ENCODE measurements at places on chromosomes 5 and 9. TPM values are rescaled to one million over a fixed set of nuclear protein-coding genes. Genes with fewer than 3 reads are reported as not detected.

- DNase-seq, result no peak
These were observed 121.8 kb downstream of the GCNT1 start for GRCh38 chr9:76580820-76581219.

Gene STX17
- total RNA-seq, result 14.7 TPM

GRCh38 chr5:172659570-172659908 is 18.5 kb downstream of the NEURL1B start:
- DNase-seq, result no peak

- DNase-seq, result no peak
These were observed 71.8 kb downstream of the KDM4C start for GRCh38 chr9:6829536-6829935.

GRCh38 chr5:139844472-139845145 is 49.0 kb downstream of the PSD2 start:
- DNase-seq, result peak; percentile 72

DNA sequence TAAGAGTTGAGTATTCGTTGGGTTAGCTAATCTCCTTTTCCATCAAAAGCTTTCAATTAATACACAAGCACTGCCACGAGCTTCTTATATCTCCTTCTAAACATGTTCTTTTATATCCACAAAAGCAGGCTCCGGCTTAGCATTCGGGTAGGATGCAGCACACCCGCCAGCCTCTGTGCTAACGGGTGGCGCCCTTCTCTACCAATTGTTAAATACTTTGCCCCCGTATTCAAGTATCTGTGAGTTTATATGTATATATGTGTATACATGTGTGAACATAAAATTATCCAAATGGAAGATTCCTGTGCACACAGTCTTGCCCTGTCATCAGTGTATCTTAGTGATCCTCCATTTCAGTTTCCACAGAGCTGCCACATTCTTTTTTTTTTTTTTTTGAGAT is 27.8 kb downstream of the BNIP1 start:
- DNase-seq, result no peak

- DNase-seq, result peak; percentile 35
These were observed 100.4 kb downstream of the TTLL11 start for GRCh38 chr9:121992571-121993212.

Gene SPAG8
- 2.9 TPM for total RNA-seq

DNA sequence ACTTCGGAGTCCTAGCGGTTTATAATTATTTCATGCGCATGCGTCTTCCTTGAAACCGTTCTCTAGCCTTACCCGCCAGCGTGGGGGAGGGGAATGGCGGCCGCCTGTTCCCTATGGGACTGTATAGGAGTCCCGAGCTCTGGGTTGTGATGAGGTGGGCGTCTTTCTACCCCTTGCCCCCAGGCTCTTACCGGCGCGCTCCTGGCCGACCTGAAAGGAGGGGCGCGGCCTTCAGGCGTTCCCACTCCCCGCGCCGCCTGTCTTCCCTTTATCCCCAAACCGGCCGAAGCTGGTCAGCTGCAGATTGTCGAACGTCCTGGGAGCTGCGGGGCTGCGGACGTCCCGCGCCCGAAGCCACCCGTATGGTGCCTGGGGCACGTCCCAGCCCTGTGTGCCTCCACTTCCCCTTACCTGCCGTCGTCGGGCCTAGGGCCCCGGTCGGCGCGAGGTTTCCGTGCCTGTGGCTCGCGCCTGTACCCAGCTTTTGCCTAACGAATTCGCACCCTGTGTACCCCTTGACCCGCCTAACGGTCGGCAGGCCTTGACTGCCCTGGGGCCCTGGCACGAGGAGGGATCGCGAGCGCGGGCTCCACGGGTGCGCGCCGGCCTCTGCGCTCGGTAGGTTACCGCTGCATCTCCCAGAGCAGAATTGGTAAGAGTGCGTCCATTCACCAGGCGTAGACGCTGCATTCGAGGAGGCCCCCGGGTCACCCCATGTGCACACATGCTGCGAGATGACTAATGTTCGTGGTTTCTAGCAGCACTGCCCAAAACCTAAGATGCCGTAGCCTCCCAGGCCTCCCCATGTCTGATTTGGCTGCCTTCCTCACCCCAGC is 653 bp upstream of the HNRNPH1 start:
- DNase-seq, result no peak

- DNase-seq, result no peak
These were observed 32.7 kb upstream of the SPARC start for GRCh38 chr5:151719228-151720000.

Gene VCAN
- 269 TPM for total RNA-seq

DNA sequence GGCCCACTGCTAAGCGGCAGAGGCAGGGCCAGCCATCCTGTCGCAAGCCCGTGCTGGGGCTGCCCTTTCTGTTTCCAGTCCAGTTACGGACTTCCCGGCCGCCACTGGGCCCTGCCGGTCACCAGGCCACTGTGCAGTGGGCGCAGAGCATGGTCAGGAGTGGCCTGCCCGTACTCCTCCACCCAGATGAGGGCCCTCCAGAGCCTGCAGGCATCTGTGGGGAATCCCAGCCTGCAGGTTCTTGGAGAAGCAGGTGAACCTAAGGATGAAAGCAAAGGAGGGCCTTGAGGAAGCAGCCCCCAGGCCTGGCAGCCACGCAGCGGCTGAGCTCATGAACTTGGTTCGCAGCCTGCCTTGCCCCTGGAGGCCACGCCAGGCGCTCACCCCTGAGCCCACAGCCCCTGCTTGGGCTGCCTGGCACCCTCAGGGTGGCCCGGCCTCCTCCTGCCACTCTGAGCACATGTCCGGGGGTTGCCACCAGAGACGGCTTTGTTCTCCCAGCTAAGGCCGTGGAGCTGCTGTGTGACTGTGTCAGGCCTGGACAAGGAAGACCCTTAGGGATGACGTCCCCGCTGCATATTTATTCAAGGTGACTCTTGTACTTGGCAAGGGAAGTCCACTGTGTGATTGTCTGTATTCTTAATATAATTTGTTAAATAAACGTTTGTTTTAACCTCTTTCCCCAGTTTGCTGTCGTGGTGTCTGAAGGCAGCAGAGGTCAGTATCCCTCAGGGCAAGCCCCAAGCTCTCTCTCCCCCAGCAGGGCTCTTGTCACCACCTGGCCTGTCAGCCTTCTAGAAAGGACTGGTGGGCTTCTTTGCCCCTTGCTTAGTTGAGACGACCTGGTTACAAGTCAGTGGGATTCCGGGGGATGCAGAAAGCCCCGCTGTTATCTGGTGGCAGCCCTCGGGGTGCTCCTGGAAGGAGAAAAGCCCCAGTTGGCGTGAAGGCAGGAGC is 107.1 kb upstream of the LMX1B start:
- DNase-seq, result no peak

Gene ADAMTSL1
- total RNA-seq, result 11.4 TPM

- peak; percentile 20 for DNase-seq
These were observed 46.4 kb upstream of the STK32A start for GRCh38 chr5:147188200-147189108.

GRCh38 chr9:94101162-94101853 is 17.0 kb downstream of the PTPDC1 start:
- DNase-seq, result no peak

- no peak for DNase-seq
These were observed 155.9 kb upstream of the COL5A1 start for GRCh38 chr9:134485653-134486052.

DNA sequence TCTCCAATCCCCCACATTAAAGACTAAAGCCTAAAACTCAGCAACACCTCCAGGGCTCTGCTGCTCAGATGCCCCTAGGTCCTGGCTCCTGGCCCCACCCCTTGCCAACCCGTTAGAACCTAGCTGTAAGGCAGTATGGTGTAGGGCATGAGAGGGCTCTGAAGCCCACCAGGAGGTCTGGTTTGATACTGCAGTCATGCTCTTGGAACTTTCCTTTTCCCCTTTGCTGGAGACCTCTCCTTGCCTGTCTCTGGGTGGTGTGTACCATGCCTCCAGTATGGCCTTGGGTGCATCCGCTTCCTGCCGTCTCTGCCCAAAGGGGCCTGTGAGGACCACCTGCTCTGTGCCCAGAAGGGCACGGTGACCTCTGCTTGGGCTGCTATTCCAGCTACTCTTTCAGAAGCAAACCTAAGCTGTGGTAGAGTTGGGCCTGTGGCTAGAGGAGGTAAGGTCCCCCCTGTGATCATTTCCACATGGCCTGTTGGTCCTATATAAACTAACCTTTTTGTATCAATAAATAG is 3.5 kb downstream of the TENT4A start:
- DNase-seq, result no peak

- no peak for DNase-seq
These were observed 44.1 kb downstream of the CCL28 start for GRCh38 chr5:43367909-43368669.

- no peak for DNase-seq
These were observed 6.9 kb downstream of the SHC3 start for GRCh38 chr9:89171693-89172092.

Gene PKD2L2
- not detected for total RNA-seq

- no peak for DNase-seq
These were observed 266.2 kb downstream of the FBXL17 start for GRCh38 chr5:108115673-108116072.
